ENCODE measurements at places on chromosomes 11 and 22.
A peak's percentile ranks its signal among the peaks of the same experiment; 100 is the strongest.

DNA sequence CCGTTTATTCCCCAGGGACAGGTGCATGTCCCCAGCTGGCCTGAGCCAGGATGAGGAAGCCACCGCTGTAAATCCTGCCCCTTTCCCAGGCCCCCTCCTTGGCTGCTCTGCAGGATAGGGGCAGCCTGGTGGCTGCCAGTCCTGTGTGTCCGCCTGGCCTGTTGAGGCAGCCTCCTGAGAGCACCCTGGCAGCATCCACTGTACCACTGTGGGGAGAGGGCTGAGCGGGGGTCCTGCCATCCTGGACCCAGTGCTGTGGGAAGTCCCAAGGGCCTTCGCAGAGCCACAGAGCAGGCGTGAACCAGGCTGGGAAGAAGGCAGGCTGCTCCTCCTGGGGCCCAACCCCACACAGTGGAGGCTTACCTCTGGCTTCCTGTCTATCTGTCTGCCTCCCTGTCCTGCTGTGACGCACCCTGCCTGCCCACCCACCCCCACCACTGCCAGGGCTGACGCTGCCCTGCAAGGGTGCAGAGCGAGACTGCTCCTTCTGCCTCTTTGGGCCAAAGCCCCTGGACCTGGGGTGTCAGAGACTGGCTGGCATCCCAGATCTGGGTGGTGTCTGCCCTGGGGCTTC lies 8.4 kb downstream of the KCTD17 start:
- no peak for DNase-seq

- DNase-seq, result peak; percentile 12
These were observed 19.7 kb upstream of the ALX4 start for GRCh38 chr11:44329472-44330230.

GRCh38 chr22:38417252-38418060 lies 37.5 kb downstream of the KCNJ4 start:
- DNase-seq, result no peak

- no peak for DNase-seq
These were observed 197.1 kb downstream of the GRIK4 start for GRCh38 chr11:120708511-120709183.

- DNase-seq, result no peak
These were observed 264.1 kb upstream of the PLET1 start for GRCh38 chr11:112524798-112525197.

DNA sequence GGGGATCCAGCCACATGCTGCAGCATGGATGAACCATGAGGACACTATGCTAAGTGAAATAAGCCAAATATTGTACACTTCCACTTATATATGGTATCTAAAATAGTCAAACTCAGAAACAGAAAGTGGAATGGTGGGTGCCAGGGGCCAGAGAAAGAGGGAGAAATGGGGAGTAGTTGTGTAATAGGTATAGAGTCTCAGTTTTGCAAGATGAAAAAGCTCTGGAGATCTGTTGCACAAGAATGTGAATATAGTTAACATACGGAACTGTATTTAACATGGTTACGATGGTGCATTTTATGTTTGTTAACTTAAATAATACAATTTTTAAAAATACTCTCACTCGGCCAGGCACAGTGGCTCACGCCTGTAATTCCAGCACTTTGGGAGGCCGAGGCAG lies 21.2 kb downstream of the GDPD5 start:
- no peak for DNase-seq
